ENCODE measurements at places on chromosomes 2 and 18.

DNA sequence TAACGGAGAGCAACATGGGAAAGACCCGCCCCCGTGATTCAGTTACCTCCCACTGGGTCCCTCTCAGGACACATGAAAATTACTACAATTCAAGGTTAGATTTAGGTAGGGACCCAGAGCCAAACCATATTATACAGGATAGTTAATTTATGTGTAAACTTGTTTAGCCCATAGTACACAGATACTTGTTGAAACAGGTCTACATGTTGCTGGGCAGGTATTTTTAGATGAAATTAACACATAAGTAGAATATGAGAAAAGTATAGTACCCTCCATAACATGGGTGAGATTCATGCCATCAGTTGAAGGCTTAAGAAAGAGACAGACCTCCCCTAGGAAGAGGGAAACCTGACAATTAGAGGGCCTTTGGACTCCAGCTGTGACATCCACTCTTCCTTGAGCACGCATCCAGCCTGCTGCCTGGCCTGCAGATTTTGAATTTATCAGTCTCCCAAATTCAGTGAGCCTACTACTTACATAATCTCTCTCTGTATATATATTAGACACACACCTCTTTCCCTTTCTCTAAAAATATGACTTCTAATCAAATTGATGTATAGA lies 463.5 kb upstream of the NETO1 start:
- no peak for DNase-seq

DNA sequence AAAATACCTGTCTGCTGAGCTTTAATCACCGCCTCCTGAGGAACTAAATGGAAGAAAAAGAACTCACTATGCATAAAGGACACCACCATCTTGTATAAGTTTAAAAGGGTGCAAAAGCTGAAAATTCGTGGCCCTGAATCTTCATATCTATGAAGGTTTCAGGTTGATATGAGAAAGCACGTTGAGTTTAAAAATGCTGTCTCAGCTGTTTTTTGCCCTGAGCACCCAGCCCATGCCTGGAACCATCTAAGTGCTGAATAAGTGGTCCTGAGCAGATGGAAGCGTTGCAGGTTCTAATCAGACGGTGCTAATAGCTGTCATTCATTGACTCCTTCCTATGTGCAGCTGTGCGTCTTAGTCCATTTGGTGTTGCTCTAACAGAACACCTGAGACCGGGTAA lies 467.4 kb downstream of the EIPR1 start:
- DNase-seq: no peak

DNA sequence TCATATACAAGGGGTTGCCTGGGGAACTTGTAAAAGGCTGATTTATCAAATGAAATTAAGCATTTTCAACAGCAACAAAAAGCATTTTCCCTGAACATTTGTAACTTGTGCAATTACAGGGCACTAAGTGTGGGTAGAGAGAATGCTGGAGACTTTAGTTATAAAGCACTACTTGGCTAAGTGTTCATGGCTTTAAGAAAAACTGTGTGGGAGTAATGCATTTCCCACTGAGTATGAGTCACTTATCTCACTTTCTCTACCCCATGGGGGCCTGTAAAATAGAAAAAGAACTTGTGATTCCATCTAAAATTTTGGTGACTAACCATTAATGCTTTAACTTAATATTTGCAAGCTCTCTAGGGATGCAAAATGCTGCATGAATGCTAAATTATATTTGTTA lies 193.4 kb downstream of the CCDC102B start:
- DNase-seq: no peak

DNA sequence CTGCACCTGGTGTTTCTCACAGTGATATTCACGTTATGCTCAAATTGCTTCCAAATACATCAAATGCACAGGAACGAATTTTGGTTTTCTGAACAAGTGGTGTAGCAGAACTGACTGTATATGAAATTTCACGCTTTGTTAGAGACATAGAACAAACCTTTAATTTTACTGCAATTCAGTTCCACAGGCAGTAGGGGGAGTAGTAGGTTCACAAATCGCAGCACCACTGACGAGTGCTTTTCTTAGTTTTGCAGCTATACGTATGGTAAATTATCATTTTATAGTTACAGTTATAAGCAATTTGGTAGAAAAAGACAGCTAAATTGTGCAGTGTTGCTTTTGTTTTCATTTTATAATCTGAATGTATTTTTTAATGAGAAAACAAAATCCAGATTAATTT lies 113.3 kb downstream of the KIAA1328 start:
- no peak for DNase-seq

- no peak for DNase-seq
Observed at GRCh38 chr18:78720456-78721237, 259.0 kb upstream of the SALL3 start.

DNA sequence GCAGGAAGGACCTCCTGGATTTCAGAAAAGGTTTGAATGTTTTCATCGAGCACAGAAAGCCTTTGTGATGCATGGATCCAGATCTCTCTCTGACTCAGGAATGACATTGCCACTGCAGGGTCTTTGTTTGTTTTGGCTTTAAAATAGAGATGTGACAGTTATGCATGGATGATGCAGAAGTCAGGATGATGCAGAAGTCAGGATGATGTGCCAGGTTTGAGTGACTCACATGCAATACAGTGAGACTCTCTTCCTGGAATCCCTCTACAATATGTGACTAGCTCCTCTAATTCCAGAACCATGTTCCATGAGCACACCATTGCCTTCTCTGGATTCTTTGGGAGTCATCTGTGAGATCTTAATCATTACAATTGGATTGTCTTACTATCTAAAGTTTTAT lies 177.9 kb upstream of the RAB6C start:
- DNase-seq: no peak

DNA sequence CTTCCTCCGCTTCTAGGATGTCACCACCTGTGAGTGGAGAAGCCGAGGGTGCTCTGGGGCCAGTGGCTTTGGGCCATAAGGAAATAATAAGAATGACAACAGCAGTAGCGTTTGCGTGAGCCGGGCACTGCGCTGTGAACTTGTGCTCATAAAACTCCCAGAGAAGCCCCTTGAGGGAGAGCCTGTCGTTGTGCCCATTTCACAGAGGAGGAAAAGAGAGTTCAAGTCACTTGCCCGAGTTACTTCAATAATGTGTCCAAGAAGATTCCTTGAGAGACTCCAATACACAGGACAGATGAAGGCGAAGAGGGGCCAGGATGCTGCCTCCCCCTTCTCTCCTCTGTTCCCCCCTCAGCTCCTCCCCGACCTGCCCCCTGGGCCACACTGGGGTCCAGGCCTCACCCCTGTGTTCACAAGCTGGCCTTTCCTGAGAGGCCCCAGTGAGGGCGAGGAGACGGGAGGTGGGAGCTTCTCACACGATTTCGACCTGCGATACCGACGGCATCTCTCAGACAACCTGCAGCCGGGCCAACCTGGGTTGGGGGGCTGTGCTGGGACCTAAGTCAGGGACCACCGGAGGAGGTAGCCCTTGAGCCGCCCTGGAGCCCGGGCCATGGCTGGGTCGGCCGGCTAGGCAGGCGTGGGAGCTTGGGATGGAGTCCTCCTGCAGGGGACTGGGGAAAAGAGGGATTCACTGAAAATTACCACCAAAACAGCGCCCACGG lies 53.5 kb upstream of the UBE2F start:
- no peak for DNase-seq

GRCh38 chr2:3631851-3632659 lies 25.9 kb upstream of the ALLC start:
- no peak for DNase-seq

DNA sequence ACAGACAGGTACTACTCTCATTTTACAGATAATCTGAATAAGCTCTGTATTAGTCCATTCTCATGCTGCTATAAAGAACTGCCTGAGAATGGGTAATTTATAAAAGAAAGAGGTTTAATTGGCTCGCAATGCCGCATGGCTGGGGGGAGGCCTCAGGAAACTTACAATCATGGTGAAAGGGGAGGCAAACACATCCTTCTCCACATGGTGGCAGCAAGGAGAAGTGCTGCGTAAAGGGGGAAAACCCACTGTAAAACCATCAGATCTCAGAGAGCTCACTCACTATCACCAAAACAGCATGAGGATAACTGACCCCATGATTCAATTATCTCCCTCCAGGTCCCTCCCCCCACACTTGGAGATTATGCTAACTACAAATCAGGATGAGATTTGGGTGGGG lies 254.4 kb downstream of the KCNE4 start:
- no peak for DNase-seq

DNA sequence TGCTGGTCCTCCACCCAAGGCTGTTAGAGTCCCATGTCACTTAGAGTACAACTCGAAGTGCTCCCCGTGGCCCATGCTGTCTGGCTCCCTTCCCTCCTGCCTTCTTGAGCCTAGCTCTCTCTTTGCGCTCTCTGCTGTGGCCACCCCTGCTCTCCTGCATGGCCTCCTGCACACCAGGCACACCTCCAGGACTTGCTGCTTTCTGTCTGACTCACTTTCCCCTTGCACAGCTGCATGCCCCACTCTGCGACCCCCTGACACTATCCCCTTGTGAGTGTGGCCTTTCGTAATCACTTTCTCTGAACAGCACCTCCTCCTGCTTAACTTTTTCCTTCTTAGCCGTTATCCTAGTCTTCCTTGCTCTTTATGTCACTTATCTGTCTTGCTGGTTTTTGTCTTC lies 343.6 kb downstream of the TGIF1 start:
- no peak for DNase-seq

DNA sequence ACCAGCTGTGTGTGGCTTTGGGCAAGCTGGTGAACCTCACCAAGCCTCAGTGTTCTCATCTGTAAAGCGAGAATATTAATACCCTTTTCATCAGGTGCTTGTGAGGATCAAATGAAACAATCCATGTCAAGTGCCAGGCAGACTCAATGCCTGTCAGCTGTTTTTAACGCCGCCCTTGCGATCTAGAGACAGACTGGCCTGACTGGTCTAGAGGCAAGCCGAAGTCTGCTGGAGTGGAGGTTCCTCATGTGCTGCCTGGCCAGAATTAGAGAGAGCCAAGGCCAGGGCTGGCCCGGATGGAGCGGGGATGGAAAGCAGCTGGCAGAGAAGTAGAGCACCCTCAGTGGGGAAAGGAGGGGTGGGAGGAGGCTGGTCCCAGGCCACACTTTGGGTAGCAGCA lies 74.5 kb upstream of the B3GNT7 start:
- DNase-seq: no peak

DNA sequence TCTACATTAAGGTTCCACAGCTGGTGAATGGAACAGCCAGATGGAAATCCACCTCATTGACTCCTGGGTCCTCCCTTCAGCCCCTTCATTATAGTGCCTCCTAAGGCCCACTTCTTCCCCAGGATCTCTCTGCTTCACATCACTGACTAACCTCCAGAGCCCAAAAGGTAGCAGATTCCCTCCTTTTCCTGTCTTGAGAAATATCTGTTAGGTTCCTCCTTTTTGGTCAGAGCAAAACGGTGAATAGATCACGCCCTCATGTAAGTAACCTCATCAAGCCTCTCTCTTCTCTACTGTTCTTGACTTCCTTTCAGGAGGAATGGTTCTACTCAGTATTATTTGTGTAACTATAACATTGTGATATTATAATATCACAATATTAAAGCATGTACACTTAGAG lies 155.0 kb upstream of the SRD5A2 start:
- no peak for DNase-seq

DNA sequence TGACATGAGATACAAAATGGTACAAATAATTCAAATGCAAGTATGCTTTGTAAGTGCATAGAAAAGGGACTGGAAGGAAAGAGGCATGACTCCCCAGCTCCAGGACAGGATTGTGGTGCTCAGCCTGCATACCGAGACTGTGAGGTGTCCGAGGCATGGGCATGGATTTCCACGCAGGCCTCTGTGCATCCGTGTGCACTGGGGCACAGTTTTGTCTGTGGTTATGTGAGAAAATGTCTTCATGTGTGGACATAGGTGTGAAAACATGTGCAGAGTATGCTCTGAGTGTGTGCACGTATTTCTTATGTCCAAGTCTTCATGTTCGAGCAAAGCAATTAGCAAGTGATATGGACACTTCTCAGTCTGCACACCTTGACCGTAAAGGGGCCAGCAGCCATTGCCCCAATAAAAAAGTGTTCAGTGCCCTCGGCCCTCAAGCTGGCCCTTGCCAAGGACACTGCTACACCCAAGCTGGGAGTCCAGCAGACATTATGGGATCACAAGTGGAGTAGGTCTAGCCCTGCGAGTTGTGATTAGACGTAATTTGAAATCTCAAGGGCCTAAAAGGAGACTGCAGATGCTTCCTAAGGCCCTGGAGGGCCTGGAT lies 120.7 kb downstream of the CYP26B1 start:
- no peak for DNase-seq

DNA sequence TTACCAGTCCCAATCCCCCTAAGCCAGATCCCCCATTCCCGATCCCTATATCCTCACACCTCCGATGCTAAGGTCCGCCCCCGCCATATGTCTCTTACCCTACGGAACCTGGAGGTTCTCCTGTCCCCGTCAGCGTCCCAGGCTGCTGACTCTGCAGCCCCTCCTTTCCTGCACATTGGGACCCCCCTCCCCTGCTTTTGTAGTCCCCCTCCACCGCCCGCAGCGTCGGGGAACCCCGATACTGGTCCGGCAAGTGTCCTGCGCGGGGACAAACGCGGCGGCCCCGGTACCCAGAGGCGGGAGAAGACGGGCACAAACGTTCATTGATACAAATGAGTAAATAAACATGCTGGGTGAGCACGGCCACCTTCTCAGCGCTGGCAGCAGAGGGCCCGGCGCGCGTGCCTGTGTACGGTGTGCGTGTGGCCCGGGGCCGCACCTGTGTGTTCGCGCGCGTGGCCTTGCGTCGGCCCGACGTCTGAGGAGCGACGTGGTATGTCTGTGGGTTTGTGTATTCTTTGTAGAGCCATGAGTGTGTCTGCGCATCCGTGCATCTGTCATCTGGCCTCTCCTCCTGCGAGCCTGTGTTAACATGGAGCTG lies 2.0 kb upstream of the CYP26B1 start:
- no peak for DNase-seq

DNA sequence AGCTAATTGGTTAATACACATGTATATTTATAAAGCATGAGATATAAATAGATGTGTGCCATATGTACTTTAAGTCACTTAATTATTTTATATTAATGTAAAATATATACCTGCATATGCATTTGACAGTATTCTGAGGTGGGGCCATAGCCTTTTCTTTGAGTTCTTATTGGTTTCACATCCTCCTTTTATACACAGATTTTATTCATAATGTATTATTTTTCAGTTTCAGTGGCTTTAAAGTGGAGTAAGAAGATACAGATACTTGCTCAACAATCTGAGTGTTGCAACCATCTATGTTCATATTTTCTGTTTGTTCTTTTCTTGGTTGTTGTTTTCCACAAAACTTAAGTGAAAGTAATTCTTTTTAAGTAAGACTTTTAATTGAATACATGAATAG lies 436.5 kb downstream of the RND3 start:
- no peak for DNase-seq

GRCh38 chr2:172226244-172227061 lies 123.8 kb upstream of the DLX2 start:
- no peak for DNase-seq

DNA sequence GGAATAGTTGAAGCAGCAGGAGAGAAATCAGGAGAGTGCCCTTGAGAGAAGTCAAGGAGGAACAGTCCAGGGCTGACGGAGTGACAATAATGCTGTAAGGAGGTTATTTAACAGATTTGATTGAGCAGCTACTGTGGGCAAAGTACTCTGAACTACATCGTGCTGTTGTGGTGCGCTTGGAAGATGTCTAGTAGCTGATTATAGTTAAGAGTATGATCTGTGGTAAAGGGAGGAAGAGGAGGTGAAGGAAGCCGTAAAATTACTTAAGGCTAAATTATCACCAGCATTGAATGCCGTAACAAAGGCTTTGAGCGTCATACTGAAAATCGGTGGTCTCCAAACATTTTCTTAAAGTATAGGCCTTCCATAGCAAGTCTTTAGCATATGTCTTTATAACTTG lies 4.5 kb downstream of the PCBP1 start:
- DNase-seq: no peak

- DNase-seq: no peak
Observed at GRCh38 chr2:173238831-173239230, 115.8 kb upstream of the CDCA7 start.

GRCh38 chr2:120384486-120385354 lies 38.8 kb downstream of the INHBB start:
- DNase-seq: no peak

Data from stimulated activated CD8-positive, alpha-beta memory T cell treated with anti-CD3 and anti-CD28 coated beads, Interleukin-4, amount 100 ng/mL, for 1 hour (primary cell).